ENCODE measurements at places on chromosomes 7 and 10.
A peak's percentile ranks its signal among the peaks of the same experiment; 100 is the strongest.

DNA sequence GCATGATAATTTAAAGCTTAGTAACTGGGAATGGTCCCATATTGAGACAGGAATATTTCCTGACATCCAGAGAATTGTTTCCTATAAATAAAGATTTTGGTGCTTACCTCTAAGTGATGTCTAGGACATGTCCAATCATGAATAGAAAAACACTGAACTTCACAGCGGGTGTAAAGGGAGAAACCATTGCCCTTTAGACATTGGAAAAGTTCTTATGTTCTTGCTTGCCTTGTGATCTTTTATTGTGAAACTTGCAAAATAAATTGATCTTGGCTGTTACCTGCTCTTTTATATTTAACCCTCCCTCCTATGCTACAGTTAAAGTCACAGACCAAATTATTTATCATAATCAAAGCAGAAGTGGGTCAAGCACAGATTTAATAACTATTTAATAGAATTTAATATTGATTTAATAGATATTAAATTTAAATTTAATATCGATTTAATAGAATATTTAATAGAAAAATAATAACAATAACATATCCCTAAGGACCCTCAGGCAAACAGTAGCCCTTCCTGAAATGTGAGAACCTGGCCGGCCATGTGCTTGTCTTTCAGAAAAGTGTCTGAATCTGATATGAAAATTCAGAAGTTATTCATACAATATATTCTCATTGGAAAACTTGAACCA, 47.0 kb upstream of the AKR1C1 start:
- no peaks in the 10 kb centered on the region for H3K27me3 ChIP-seq
- H3K4me3 ChIP-seq, result no peak overlapping the region
- no peak overlapping the region for H3K27ac ChIP-seq

GRCh38 chr10:92574548-92575261, 812 bp upstream of the IDE start:
- no peaks in the 10 kb centered on the region for H3K27me3 ChIP-seq
- DNase-seq, result no peak
- H3K4me3 ChIP-seq, result peak overlapping the region; percentile 74
- H3K4me1 ChIP-seq, result peaks cover 31% of the 10 kb centered on the region

GRCh38 chr7:128100225-128100948, 69.2 kb upstream of the LRRC4 start:
- H3K36me3 ChIP-seq, result peaks cover 22% of the 10 kb centered on the region
- no peak overlapping the region for H3K27ac ChIP-seq
- no peak for DNase-seq
- peaks cover 24% of the 10 kb centered on the region for H3K4me1 ChIP-seq
- no peak overlapping the region for H3K4me3 ChIP-seq

- no peak overlapping the region for H3K4me3 ChIP-seq
- no peak overlapping the region for H3K27ac ChIP-seq
- DNase-seq, result no peak
- H3K27me3 ChIP-seq, result no peaks in the 10 kb centered on the region
Observed at GRCh38 chr10:71998119-71998839, 34.1 kb downstream of the CHST3 start.

GRCh38 chr7:50818324-50818723, 35.6 kb upstream of the GRB10 start:
- H3K36me3 ChIP-seq, result no peaks in the 10 kb centered on the region
- H3K27me3 ChIP-seq, result no peaks in the 10 kb centered on the region
- no peak for DNase-seq
- no peak overlapping the region for H3K4me3 ChIP-seq
- no peak overlapping the region for H3K27ac ChIP-seq

- H3K27me3 ChIP-seq, result no peaks in the 10 kb centered on the region
- H3K4me3 ChIP-seq, result no peak overlapping the region
- H3K4me1 ChIP-seq, result peaks cover 26% of the 10 kb centered on the region
- no peak for DNase-seq
- H3K36me3 ChIP-seq, result peaks cover 79% of the 10 kb centered on the region
Observed at GRCh38 chr7:24863626-24864025, 106.4 kb upstream of the GSDME start.

DNA sequence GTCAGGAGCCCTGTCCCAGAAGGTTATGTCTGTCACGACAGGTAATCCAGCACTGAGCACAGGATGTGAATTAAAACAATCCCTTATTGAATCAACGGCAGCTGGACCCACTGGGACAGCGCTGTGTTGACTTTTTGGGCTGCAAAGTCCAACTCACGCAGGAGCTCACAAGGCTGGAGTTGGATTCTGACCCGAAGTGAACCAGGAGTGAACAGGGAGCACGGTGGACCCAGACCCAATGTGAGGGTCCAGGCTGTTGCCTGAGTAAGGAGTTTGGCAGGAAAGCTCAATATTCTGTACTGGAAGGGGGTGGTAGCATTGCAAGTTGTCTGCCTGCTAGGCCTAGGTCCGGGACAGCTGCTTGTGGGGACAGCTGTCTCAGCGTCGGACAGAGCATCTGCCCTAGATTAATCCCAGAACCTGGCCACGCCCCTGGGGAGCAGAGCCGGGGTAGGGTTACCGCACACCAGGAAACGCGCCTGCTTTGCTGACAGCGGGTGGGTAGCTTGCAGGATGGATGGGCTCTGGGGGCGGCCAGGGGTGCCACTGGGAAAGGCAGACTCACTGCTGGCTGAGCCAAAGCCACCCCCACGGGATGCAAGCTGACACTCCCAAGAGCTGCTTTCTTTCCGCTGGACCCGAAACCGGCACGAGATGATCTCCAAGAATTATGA, 24.0 kb downstream of the COL26A1 start:
- no peak for DNase-seq
- H3K27ac ChIP-seq, result no peak overlapping the region
- H3K27me3 ChIP-seq, result no peaks in the 10 kb centered on the region
- no peak overlapping the region for H3K4me3 ChIP-seq
- peaks cover 20% of the 10 kb centered on the region for H3K4me1 ChIP-seq

- DNase-seq, result no peak
- no peaks in the 10 kb centered on the region for H3K36me3 ChIP-seq
- H3K27me3 ChIP-seq, result peaks cover 16% of the 10 kb centered on the region
- no peak overlapping the region for H3K4me3 ChIP-seq
- H3K4me1 ChIP-seq, result no peaks in the 10 kb centered on the region
- no peak overlapping the region for H3K27ac ChIP-seq
Observed at GRCh38 chr7:156578978-156579430, 61.6 kb upstream of the RNF32 start.

DNA sequence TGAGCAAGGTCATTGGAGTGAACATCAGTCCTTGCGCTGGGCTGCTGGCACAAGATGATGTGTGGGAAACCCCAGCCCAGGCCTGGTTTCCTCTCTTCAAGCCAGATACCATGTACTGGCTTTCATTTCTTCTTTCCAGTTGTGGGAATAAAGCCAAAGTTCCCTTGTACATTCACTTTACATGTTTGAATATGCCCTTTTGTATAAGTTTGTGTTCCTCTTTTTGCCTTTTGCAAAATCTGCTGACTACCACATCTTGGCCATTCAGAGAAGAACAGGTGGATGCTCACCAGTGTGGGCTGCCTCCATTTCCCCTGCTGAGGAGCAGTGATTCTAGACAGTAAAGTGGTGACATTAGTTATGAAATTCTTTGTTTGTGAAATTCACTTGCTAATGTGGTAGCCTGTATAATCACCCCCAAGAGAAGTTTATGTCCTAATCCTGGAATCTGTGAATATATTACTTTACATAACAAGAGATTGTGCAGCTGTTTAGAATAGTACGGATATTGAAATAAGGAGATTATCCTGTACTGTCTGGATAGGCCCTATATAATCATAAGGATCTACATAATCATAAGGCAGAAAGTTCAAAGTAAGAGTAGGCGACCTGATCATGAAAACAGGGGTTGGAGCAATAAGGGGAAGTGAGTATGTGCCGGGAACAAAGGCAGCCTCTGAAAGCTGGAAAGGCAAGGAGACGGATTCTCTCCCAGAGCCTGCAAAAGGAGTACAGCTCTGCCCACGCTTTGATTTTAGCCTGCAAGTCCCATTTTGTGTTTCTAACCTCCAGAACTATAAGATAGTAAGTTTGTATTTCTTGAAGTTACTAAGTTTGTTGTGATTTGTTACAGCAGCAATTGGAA, 18.8 kb upstream of the AOAH start:
- H3K4me1 ChIP-seq, result peaks cover 38% of the 10 kb centered on the region
- H3K4me3 ChIP-seq, result no peak overlapping the region
- DNase-seq, result no peak

DNA sequence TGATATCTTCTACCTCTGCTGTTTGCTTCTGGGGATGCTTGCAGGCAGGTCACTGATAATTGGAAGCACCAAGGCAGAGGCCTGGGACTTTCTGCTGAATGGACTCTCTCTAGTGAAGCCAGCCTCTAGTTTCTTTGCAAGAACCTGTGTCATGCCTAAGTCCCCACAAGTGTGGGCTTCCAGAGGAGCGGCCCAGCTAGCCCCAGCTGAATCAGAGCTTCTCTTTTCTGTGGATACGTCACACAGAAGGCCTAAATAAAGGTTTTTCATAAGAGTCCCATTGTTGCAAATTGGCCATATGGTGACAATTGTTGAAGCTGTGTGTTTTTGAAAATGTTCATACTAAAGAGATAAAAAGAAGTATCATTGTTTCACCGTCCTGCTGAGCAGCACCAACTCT, 6.8 kb upstream of the OPALIN start:
- DNase-seq, result no peak
- H3K27ac ChIP-seq, result no peak overlapping the region
- no peaks in the 10 kb centered on the region for H3K27me3 ChIP-seq

GRCh38 chr10:60384011-60384410, 5.7 kb downstream of the ANK3 start:
- no peaks in the 10 kb centered on the region for H3K36me3 ChIP-seq
- H3K27me3 ChIP-seq, result no peaks in the 10 kb centered on the region
- no peak overlapping the region for H3K27ac ChIP-seq
- H3K4me1 ChIP-seq, result no peaks in the 10 kb centered on the region
- no peak overlapping the region for H3K4me3 ChIP-seq

GRCh38 chr10:61835069-61835945, 66.2 kb upstream of the ARID5B start:
- H3K4me3 ChIP-seq, result no peak overlapping the region
- H3K27me3 ChIP-seq, result no peaks in the 10 kb centered on the region
- peaks cover 12% of the 10 kb centered on the region for H3K4me1 ChIP-seq
- no peak overlapping the region for H3K27ac ChIP-seq

GRCh38 chr10:88343761-88344484, 239.2 kb downstream of the RNLS start:
- DNase-seq, result no peak
- no peak overlapping the region for H3K4me3 ChIP-seq
- no peaks in the 10 kb centered on the region for H3K27me3 ChIP-seq
- peaks cover 9% of the 10 kb centered on the region for H3K4me1 ChIP-seq

DNA sequence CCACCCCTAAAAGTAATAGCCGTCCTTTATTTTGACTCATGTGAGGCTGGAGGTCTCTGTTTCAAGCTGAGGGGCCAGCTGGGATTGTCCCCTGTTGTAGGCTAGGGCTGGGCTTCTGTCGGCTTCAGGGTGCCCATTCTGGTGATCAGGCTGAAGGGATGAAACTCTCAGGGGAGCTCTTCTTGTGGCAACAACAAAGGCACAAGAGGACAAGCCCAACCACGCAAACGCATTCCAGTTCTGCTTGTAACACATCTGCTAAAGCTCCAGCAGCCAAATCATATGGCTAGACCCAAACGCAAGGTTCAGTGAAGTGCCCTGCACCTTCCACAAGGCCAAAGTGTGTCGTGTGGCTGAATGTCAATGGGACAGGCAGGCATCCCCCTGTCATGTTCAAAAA, 405.7 kb downstream of the INHBA start:
- H3K4me3 ChIP-seq, result no peak overlapping the region
- DNase-seq, result no peak
- no peaks in the 10 kb centered on the region for H3K36me3 ChIP-seq
- H3K27me3 ChIP-seq, result no peaks in the 10 kb centered on the region
- H3K27ac ChIP-seq, result no peak overlapping the region

GRCh38 chr7:112282476-112283188, 76.1 kb downstream of the ZNF277 start:
- no peaks in the 10 kb centered on the region for H3K27me3 ChIP-seq
- DNase-seq, result no peak
- peaks cover 3% of the 10 kb centered on the region for H3K36me3 ChIP-seq
- H3K4me3 ChIP-seq, result no peak overlapping the region
- peaks cover 19% of the 10 kb centered on the region for H3K4me1 ChIP-seq

DNA sequence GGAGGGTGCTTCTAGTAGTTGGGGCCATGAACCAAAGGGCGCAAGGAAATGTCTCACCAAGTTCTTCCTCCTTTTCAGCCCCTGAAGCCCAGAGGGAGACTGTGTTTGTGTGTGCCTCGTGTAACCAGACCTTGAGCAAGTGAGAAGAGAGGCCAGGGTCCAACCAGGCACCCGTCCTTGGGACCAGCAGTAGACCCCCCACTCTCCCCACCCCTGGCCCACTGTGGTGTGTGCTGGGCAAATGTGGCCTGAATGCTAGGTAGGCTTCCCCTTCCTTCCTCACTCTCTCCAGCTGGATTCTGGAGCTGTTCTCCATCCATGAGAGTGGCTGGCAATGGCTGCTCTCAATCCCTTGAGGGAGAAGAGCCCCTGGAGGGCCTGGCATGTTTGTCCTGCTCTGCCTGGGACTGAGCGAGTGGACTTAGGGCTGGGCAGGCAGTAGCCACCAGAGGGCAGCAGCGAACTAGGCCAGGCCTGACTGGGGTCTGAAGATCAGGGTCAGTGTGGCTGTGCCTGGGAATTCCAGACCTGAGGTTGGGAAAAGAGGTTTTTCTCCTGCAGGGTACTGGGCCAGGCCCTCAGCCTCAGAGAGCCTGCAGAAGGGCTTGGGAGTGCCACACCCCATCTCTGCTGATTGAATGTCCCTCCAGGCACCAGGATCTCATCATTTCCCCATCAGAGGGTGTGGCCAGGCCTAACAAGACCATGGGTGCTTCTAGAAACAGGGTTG, 12.5 kb downstream of the SFRP5 start:
- H3K27ac ChIP-seq, result no peak overlapping the region
- H3K27me3 ChIP-seq, result no peaks in the 10 kb centered on the region
- no peak overlapping the region for H3K4me3 ChIP-seq
- DNase-seq, result peak; percentile 52
- H3K4me1 ChIP-seq, result no peaks in the 10 kb centered on the region

- H3K27ac ChIP-seq, result no peak overlapping the region
- no peaks in the 10 kb centered on the region for H3K36me3 ChIP-seq
- DNase-seq, result no peak
- no peaks in the 10 kb centered on the region for H3K4me1 ChIP-seq
Observed at GRCh38 chr10:3018247-3018646, 49.1 kb upstream of the PFKP start.

- H3K36me3 ChIP-seq, result no peaks in the 10 kb centered on the region
- no peak for DNase-seq
- H3K27me3 ChIP-seq, result peaks cover 6% of the 10 kb centered on the region
- H3K4me1 ChIP-seq, result no peaks in the 10 kb centered on the region
- H3K27ac ChIP-seq, result no peak overlapping the region
Observed at GRCh38 chr7:39810204-39810642, 139.8 kb upstream of the CDK13 start.

All from activated naive CD8-positive, alpha-beta T cell treated with anti-CD3 and anti-CD28 coated beads for 36 hours (primary cell).